Stimulated activated CD4-positive, alpha-beta T cell treated with anti-CD3 and anti-CD28 coated beads, TNF-alpha, amount 100 ng/mL, for 1 hour (primary cell): ENCODE measurements at places on chromosomes 12 and 14.

DNA sequence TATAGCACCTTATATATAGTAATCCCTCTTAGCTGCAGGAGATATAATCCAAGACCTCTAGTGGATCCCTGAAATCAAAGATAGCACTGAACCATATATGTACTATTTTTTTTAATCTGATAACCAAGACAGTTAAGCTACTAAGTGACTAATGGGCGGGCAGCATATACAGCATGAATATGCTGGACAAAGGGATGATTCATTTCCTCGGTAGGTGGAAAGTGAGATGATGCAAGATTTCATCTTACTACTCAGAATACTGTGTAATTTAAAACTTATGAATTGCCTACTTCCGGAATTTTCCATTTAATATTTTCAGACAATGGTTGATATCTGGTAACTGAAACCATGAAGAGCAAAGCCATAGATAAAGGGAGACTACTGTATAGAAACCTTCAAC, 36.2 kb downstream of the PRMT8 start:
- no peak for DNase-seq

- no peak for DNase-seq
Measured at GRCh38 chr14:79971330-79971729, 240.0 kb downstream of the DIO2 start.

DNA sequence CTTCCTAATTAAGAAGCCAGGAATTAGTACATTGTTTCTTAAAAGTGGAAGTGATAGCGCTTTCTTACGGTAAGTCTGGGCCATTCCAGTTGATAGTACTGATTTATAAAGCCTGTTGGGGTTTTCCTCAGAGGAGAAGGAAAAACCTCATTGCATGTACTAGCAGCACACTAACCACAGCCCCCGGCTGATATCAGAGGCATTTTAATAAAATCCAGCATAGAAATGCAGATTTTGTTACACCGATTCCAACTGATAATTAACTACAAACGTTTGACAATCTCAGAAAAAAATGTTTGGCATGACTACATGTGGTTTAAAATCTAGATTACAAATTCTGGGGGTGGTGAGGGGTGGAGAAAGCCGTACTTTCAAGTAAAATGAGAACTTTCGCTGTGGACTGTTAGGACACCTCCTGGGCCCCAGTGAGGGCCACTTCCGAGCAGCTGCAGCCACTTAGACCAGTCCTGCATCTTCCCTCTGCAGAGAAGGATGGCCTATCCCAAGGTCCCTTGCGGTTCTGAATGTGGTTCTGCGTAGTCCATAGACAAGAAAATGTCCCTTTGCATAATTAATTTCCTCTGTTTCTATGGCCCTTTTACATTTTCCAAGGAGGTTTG, 374.4 kb downstream of the NUAK1 start:
- DNase-seq = no peak

- DNase-seq = no peak
Measured at GRCh38 chr12:27627123-27627852, 69.0 kb upstream of the REP15 start.

GRCh38 chr12:130825771-130826150, 13.3 kb downstream of the STX2 start:
- no peak for DNase-seq

GRCh38 chr12:87813476-87814234, 215.5 kb downstream of the C12orf50 start:
- no peak for DNase-seq

GRCh38 chr12:95304673-95305198, 87.1 kb downstream of the VEZT start:
- DNase-seq = no peak

- DNase-seq = no peak
Measured at GRCh38 chr14:36981832-36982529, 190.4 kb downstream of the SLC25A21 start.

DNA sequence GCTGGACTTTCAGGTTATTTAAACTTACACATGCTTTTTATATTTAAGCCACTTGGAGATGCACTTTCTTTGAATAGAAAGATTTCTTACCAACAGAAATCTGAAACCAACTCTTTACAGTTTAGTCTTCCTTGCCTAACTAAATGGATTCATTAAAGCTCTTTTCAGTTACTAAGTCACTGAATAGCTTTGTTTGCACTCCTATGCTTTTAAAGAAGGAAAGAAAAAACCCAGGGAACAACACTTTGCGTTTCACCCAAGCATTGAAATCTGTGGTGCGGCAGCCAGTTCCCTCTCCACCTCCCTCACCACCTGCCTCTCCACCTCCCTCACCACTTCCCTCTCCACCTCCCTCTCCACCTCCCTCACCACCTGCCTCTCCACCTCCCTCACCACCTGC, 70.3 kb downstream of the RIMBP2 start:
- no peak for DNase-seq

DNA sequence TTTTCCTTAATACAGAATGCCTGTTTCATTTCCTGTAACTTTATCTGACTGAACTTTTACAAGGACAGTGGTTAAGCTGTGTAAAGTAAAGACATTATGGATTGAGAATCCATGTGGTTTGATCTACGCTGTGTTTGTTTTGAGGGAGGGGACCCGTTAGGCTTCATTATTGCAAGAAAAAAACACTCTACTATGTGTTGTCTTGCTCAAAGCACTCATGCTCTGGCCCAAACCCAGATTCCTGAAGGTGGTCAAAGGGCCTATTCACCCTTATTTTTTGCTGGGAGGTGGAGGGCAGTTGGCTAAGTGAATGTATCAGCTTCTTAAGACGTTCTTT, 11.9 kb downstream of the RNF10 start:
- no peak for DNase-seq

DNA sequence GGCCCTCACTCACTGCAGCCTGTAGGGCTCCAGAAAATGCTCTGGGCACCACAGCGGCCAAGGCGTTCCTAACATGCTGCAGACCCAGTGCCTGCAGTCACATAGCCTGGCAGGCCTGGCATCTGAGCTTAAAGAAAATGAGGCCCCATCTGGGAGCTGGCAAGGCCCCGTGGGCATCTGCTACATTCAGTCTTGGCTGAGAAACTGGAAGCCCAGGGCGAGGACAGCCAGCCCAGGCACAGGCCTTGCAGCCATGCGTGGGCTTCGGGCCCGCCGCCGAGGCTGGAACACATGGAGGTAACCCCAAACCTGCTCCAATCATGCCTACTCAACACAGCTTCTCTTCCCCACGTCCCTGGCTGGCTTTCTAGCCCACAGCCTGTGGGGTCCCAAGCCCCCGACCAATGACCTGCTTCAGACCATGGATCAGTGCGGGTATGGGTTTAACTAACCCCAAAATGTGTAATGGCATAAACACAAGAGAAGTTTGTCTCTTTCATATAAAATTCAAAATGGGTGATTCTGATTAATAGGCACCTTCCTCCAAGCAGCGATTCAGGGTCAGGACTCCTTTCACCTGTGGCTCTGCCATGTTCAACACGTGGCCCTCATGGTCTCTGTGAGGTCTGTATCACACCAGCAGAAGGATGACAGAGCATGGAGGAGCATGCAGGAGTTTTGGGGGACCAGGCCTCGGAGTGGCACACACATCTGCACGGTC, 6.4 kb downstream of the NGB start:
- no peak for DNase-seq
